Left lobe of liver (tissue), 2 donors: ENCODE measurements at places on chromosomes 11 and 22.

- DNase-seq = no peak
Measured at GRCh38 chr11:61764606-61765260, 12.3 kb downstream of the MYRF start.

- DNase-seq = no peak
Measured at GRCh38 chr11:100578831-100579311, 108.2 kb upstream of the ARHGAP42 start.

DNA sequence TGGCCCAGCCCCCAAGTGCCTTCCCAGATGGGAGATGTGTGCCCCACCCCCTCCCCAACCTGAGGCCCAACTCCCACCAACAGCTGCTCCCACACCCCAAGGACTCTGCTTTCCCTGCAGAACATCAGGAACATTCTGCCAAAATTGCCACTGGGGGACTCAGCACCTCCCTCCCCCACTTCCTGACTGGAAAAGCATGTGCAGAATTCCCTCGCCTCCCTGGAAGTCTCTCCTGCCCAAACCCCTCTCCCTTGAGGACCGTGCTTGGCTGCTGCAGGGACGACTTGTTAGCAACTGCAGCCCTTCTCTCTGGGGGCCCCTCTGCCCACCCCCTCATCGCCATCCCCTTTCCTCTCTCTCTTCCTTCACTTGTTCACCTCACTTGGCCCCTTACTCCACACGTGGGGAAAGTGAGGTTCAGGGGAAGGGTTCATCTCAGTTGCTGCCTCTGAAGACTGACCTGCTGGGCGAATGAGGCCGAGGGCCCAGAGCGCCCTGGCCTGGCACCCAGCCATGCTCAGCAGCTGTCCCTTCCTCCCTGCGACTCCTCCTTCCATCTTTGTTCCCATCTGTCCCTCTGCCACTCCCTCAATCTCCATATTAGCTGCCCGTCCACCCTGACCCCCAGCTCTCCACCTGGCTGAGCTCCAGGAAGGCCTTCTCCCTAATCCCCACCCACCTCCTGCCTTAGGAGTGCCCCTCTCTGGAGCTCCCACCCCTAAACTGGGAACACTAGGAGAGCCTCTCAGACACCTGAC is 105.1 kb downstream of the CHST1 start:
- DNase-seq = no peak

GRCh38 chr11:34135439-34135838 is 30.0 kb downstream of the NAT10 start:
- DNase-seq = no peak

DNA sequence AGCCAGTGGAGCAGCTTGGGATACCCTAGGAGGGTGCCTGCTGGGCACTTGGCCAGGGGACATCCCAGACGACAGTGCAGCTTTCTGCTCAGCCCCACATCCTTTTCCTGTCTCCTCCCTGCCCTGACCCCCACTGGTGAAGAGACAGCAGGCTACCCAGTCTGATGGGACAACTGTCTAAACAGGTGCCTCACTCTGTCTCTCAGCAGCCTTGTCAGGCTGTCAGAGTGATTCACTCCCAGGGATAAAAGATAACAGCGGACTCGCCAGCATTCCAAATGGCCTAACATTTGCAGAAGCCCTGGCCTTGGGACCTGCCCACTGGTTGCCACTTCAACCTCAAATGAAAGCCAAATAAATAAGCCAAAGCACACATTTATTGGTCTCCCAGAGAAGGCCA is 318.6 kb upstream of the PLET1 start:
- no peak for DNase-seq
